ENCODE measurements at places on chromosomes 4 and X.

GRCh38 chrX:19513383-19513782 is 1.9 kb downstream of the MAP3K15 start:
- DNase-seq = no peak

DNA sequence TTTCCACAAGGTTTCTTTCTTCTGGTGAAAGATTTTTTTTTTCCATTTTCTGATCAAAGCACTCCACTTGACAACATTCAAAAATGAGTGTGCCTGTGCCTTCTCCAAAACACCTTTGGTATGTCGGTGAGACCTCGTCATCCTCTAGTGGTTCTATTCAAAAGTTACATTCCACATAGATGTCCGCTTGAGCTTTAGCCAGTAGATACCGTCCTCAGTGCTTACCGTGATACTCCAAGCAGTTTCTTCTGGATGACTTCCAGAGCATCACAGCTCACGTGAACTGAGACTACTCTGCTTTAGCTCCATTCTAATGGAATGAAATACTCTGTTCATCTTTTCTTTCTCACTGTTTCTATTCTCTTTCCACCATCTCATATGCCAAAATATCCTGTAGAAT is 38.2 kb upstream of the VEGFC start:
- no peak for DNase-seq

- DNase-seq = no peak
Measured at GRCh38 chr4:26355392-26356052, 34.7 kb downstream of the RBPJ start.

DNA sequence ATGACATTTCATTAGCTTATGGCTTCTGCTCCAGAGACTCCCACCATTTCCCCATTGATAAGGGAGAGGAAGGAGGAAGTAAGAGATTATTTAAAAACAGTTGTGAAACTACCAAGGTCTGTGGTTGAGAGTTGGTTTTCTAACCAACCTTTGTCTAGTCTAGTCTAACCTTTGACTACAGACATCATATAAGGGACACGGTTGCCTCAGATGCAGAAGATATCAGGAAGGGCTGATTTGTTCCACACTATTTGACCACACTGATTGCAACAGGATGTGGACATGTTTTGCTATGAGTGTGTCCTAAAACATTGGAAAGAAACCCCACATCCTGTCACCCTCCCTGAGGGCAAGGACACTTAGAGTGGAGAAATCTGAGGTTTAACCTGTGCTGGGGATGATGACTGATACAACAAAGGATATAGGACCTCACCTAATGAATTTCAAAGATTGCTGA is 53.0 kb downstream of the COQ2 start:
- DNase-seq = no peak

DNA sequence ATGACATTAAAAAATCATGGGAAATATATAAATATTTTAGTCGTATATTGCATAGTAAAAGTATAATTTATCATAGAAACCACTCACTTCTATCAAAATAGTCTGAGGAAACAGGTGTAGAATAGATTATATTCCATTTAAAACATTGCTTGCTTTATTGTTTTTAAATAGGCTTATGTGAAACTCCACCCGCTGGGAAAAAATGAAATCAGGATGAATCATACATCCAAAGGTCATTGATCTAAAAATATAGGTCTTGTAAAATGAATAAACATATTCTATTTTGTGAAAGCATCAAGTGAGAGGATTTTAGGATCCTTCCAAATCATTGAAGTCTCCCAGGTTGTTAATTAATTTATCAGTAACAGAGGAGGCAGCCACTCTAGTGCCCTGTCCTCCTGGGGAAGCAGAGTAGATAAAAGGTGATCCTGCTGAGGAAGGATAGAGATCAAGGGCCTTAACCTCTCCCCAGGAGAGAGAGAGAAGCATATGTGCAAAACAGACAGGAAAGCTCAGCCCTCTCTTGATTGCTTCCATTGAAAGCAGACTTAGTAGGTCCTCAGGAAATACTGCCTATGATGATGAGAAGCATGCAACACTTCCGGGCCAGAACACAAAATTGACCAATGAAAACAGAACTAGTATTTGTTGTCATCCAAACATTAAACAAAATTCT is 96.8 kb upstream of the MAP9 start:
- DNase-seq = no peak

DNA sequence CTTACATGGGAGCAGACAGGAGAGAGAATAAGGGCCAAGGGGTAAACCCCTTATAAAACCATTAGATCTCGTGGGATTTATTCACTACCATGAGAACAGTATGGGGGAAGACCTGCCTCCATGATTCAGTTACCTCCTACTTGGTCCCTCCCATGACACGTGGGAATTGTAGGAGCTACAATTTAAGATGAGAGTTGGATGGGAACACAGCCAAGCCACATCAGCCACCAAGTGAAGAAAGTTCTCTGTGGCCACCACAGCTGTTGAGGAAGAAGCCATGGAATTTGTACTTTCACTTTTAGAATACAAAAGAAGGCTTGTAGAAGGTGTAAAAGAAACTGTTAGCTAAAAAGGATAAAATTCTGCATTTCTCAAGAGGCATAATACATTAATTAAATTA is 67.0 kb upstream of the CXorf51A start:
- DNase-seq = no peak

GRCh38 chrX:38870361-38870895 is 69.2 kb downstream of the MID1IP1 start:
- no peak for DNase-seq

- DNase-seq = no peak
Measured at GRCh38 chr4:15186149-15186548, 183.9 kb downstream of the CPEB2 start.

DNA sequence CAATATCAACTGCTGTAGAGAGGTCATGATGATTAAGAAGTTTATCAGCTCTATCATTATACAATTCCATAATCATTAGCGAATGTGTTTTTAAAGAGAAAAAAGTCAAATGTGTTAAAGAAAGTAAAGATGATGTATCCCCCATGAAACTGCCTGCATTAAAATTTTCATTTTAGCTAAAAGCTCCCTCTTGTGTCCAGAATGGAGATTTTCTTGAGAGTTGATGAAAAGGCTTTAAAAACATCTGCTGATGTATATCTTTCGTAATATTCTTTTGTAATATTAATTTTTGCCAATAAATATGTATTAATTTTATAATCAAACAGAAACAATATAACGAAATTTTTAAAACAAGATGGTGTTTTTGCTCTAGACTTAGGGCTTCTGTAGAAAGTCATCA is 52.1 kb upstream of the LHFPL1 start:
- DNase-seq = no peak

GRCh38 chrX:72002875-72003274 is 92.2 kb downstream of the NHSL2 start:
- no peak for DNase-seq

GRCh38 chrX:13036896-13037295 is 7.5 kb downstream of the FAM9C start:
- DNase-seq = no peak

GRCh38 chr4:76177709-76178108 is 29.5 kb upstream of the NUP54 start:
- no peak for DNase-seq

GRCh38 chr4:133464311-133464710 is 315.2 kb downstream of the PCDH10 start:
- no peak for DNase-seq

GRCh38 chr4:77636902-77637301 is 31.3 kb downstream of the CXCL13 start:
- DNase-seq = no peak

DNA sequence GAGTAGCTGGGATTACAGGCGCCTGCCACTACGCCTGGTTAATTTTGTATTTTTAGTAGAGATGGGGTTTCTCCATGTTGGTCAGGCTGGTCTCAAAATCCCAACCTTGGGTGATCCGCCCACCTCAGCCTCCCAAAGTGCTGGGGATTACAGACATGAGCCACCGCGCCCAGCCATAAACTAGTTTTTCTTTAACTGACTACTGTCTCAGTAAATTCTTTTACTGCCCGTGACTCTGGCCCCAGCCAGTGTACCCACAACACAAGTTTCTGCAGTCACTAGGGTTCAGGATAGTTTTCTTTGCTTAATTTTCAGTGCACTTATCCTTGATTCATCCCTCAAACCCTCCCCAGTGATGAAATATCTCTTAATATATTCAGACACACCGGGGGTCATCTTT is 8.3 kb downstream of the SHROOM2 start:
- no peak for DNase-seq

DNA sequence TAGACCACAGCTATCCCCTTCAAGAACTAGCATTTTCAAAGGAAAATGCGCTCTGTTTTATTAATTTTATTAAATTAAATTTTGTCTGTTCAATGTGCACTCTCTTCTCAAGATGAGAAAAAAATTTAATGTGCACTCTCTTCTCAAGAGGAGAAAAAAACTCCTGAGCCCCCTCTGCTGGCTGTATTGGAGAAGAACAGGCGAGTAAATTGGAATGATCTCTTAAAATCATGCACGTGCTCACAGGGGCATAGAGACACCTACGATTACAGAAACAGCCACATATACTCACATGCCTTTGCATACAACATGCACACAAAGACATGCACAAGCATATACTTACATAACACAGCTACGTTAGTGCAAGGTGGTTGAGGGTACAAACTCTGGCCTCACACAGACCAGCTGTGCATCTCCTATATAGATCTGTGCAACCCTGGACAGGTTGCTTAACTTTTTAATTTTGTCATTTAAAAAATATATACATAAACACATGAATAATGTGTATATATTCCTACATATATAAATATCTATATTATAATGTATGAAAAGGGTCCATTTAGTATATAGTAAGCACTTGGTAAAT is 176.2 kb upstream of the CXorf66 start:
- DNase-seq = no peak

DNA sequence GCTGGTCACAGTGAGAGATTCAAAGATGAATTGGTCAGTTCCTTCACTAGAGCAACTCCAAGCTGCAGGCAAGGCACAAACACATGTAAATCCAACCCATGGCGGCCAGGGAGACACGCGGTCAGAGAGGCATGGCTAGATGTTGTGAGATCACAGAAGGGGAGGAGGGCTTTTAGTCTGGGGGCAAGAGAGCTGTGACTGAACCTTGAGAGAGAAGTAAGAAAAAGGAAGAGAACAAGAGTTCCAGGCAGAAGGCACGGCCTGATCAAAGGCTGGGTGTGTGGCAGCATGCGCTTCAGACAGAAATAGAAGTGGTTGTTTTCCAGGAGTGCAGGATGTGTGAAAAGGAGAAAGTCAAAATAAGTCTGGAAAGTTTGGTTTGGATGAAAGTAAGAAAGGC is 15.9 kb downstream of the CCDC149 start:
- DNase-seq = no peak

GRCh38 chr4:184328022-184328736 is 110.5 kb upstream of the ENPP6 start:
- no peak for DNase-seq

GRCh38 chrX:107574711-107575110 is 53.6 kb upstream of the PRPS1 start:
- no peak for DNase-seq

DNA sequence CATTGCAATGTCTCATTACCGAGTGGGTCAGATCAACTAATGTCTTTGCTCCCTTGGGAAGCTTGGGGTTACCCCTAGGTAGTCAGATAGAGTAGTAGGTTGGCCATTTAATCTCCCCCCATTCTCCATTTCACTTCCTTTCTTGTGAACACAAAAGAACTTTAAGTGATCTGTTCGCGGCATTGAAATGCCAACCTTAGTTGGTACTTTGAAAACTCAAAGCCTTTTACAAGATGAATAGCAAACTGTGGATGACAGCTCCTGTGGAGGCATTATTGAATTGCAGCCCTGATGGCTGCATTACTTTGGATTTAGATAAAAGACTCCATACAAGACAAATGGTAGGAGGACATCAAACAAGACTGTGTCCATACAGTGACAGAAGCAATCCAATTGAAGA is 469.1 kb downstream of the GBA3 start:
- no peak for DNase-seq

GRCh38 chrX:121921258-121921657 is 873.8 kb downstream of the GLUD2 start:
- DNase-seq = no peak

DNA sequence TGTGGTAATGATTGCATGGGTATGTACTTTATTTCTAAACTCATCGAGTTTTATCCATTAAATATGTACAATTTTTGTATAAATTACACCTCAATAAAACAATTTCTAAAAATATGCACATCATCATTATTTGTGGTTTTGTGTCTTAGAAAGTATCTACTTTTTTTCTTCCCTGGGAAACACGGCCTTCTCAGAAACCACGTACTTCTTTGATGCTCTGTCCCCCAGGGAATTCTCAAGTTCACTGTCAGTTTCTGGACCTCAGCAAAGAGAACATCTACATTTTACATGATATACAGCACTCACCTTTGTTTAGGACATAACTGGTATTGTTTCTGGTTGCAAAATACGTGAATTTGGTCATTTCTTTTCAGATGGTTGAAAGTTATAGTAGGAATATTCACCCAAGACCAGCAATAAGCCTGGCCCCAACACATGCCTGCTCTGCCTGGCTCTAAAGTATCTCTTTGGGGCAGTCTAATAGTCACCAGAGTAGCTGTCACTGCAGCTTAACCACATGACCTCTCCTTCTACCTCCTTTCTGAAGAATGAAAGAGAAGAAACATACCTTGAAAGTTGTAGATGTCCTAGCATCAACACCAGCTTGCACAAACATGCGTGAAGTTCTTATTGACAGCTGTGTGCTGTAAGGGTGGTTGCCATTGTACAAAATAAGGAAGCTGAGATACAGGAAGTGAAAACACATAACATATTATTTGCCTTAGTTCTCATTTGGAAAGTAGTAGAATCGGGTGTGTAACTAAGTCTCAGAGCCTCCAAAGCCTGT is 48.4 kb upstream of the SPANXN4 start:
- DNase-seq = no peak

- DNase-seq = no peak
Measured at GRCh38 chr4:80903020-80903419, 127.5 kb upstream of the BMP3 start.

GRCh38 chr4:123297836-123298235 is 98.8 kb upstream of the SPRY1 start:
- no peak for DNase-seq

- no peak for DNase-seq
Measured at GRCh38 chr4:184588893-184589292, 60.4 kb downstream of the CASP3 start.

GRCh38 chr4:92501456-92501855 is 197.7 kb downstream of the GRID2 start:
- DNase-seq = no peak

DNA sequence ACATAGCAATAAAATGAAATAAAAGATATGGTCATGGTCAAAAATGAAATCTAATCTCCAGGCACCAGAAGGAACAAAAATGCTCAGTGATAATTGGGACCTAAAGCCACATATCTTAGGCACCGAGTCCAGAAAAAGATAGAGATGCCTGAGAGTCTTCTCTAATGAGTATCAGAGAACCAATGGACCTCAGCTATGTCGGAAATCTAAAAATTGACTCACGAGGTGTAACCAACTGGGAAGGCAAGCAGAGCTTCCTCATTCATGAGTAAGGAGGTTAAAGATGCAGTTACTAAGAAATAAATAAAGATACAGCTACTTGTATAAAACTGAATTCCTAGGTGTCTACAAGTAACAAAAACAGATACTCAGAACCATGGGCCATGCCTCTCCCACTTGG is 72.1 kb downstream of the KLHL34 start:
- no peak for DNase-seq

All from GOT3 (cell line).